ENCODE measurements at places on chromosomes 12 and 14. TPM values are rescaled to one million over a fixed set of nuclear protein-coding genes. Genes with fewer than 3 reads are reported as not detected.
A peak's percentile ranks its signal among the peaks of the same experiment; 100 is the strongest.

DNA sequence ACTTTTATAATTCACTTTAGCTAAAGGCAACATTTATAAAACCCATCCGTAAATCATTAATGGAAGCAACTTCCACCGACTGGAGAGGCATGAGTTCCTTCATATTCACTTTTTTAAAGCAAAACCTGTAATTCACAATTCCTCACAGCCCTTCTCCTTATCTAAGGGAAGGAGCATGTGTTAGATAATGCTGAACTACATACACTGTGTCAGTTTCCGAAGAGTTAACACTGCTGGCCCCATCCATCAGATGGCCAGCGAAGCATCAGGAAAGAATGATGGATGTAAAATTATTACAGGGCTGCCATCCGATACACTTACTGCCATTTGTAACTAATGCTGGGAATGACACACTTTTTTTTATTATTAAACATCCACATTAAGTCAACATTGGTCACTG, 392.8 kb downstream of the SOX5 start:
- no peaks in the 10 kb centered on the region for H3K4me1 ChIP-seq
- no peaks in the 10 kb centered on the region for H3K27me3 ChIP-seq
- no peak overlapping the region for H3K4me3 ChIP-seq
- no peaks in the 10 kb centered on the region for H3K36me3 ChIP-seq

- no peaks in the 10 kb centered on the region for H3K4me1 ChIP-seq
- H3K27me3 ChIP-seq = no peaks in the 10 kb centered on the region
- no peak overlapping the region for H3K27ac ChIP-seq
- no peak for DNase-seq
- H3K36me3 ChIP-seq = no peaks in the 10 kb centered on the region
Measured at GRCh38 chr14:64777461-64777860, 73.2 kb downstream of the PLEKHG3 start.

DNA sequence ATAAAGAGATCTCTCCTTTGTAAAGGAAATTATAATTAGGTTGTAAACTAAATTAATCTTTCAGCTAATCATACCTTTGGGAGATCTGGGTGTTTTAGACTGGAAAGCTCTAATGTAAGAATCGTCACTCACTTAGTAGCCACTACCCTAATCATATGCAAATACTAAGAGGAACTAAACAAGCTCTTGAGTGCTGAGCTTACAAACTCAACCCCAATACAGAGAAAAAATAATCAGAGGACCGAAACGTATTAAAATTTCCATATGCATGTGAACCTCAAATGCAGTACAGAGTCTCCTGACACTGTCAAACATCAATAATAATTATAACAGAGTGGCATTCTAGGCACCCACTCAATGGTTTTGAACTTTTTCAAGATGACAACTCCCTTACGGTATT, 235.3 kb upstream of the FOXN3 start:
- H3K27ac ChIP-seq = no peak overlapping the region
- H3K36me3 ChIP-seq = no peaks in the 10 kb centered on the region
- H3K4me1 ChIP-seq = no peaks in the 10 kb centered on the region
- H3K27me3 ChIP-seq = no peaks in the 10 kb centered on the region
- no peak for DNase-seq

DNA sequence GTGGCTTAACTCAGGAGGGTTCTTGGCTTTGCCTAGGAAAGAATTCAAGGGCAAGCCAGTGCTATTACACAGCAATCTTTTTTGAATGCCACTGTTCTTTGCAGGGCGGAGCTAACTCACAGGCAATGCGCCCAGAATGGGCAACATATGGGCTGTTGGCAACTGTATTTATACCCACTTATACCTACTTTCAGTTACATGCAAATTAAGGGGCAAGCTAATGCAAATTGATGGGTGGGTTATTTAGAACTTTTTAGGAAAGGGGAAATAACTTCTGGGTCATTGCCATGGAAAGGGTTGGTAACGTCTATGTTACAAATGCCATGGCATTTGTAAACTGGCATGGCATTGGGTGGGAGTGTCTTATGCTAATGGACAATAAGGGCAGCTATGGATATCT, 85.4 kb downstream of the C12orf50 start:
- H3K27ac ChIP-seq = no peak overlapping the region
- H3K4me3 ChIP-seq = no peak overlapping the region
- no peaks in the 10 kb centered on the region for H3K4me1 ChIP-seq
- no peak for DNase-seq
- H3K27me3 ChIP-seq = no peaks in the 10 kb centered on the region
- H3K36me3 ChIP-seq = no peaks in the 10 kb centered on the region

GRCh38 chr12:93745286-93745685, 68.1 kb downstream of the CRADD start:
- H3K27ac ChIP-seq = no peak overlapping the region
- no peaks in the 10 kb centered on the region for H3K27me3 ChIP-seq
- no peak overlapping the region for H3K4me3 ChIP-seq
- peaks cover 8% of the 10 kb centered on the region for H3K4me1 ChIP-seq

- no peak overlapping the region for H3K4me3 ChIP-seq
- no peak overlapping the region for H3K27ac ChIP-seq
- no peak for DNase-seq
- no peaks in the 10 kb centered on the region for H3K27me3 ChIP-seq
- H3K36me3 ChIP-seq = no peaks in the 10 kb centered on the region
Measured at GRCh38 chr12:68180792-68181744, 21.5 kb upstream of the IFNG start.

DNA sequence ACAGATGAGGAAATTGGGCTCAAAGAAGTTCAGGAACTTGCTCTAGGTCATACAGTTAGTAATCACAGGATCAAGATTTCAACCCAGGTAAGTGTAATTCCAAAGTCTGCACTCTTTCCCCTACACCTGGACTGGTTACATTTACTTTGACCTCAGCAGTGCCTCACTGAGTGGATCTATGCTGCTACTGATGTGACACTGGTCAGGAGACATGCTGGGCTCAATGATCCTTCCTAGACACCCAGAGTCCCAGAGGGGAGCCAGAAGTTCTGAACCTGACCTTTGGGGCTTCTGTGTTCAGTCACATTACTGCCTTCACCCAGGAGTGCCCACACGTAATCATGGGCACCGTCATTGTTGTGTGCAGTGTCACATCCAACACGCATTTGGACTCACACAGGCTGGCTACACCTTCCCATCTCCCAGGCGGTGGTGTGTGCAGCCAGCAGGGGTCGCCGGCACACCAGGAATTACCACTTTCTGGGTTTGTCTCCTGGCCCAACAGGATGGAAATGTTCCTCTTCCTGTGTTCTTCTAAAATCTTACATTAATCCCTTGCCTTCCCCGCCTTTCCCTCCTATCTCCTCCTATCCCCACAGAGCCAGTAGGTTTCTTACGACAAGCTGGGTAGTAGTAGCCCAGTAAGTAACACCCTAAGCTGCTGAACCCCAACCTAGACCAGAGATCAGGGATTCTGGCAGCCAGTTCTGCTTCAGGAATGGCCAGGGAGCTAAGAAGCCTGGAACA, 25.6 kb downstream of the CALCOCO1 start:
- no peak overlapping the region for H3K27ac ChIP-seq
- H3K4me1 ChIP-seq = no peaks in the 10 kb centered on the region
- no peaks in the 10 kb centered on the region for H3K36me3 ChIP-seq
- H3K4me3 ChIP-seq = no peak overlapping the region

DNA sequence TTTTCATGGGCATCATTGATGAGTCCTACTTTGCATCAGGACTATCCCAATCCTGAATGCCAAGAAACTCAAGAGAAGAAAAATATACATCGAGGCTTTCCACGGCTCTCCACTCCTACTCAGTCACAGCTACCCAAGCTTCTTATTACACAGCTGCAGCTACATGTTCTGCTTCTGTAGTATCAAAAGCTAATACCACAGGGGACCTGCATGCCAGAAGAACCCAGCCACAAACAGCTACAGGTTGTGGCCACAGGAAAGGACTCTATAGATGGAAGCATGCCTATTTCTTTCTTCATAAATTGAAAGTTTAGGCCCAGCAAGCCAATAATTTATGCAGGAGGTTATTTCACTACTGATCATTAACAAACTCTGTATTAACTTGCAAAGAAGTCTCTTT, 209.7 kb upstream of the EGLN3 start:
- H3K36me3 ChIP-seq = no peaks in the 10 kb centered on the region
- H3K4me1 ChIP-seq = no peaks in the 10 kb centered on the region
- no peaks in the 10 kb centered on the region for H3K27me3 ChIP-seq
- no peak overlapping the region for H3K27ac ChIP-seq
- no peak overlapping the region for H3K4me3 ChIP-seq

The RNASE1 gene
- total RNA-seq = 182 TPM

The REP15 gene
- 4.8 TPM for total RNA-seq

The LYZ gene
- total RNA-seq = not detected

DNA sequence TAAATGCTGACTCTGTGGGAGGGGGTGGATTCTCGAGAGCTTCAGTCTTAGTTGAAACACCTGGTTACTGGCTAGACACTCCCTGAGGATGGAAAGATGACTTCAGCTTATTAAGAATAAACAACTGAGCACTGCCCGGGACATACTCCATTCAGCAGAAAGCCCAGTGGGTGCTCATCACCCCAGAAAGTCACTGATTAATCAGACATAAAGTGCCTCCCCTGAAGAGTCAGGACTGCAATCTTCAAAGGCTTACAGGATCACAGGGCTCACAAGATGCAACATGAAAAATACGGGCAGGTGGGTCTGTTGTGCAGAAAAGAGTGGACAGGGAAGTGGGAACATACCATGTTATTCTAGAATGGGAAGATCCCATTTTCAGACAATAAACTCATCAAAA, 207.0 kb downstream of the CALM1 start:
- H3K36me3 ChIP-seq = no peaks in the 10 kb centered on the region
- peaks cover 3% of the 10 kb centered on the region for H3K4me1 ChIP-seq
- no peak for DNase-seq
- H3K27ac ChIP-seq = no peak overlapping the region
- H3K27me3 ChIP-seq = no peaks in the 10 kb centered on the region

The PROX2 gene
- total RNA-seq = not detected

DNA sequence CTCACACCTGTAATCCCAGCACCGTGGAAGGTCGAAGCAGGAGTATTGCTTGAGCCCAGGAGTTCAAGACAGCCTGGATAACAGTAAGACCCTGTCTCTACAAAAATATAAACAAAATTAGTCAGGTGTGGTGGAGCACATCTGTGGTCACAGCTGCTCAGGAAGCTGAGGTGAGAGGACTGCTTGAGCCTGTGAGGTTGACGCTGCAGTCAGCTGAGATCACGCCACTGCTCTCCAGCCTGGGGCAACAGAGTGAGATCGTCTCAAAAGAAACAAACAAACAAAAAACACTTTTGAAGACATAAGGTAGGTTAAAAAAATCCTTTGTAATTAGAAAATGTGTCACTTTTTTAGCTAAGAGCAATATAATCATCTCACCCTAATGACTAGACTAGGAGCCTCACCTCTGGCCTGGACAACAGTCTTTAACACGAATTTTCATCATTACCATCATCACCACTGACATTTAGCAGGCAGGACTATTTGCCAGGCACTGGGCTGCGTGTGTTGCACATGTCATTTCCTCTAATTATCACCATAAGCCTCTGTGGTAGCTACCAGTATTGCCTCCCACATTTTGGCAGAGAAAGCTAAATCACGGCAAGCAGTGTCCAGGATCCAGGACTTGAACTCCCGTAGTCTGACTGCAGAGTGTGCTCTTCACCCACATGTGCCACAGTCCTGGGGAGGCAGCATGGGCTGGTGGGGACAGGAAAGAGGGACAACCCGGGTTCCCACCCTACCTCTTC, 4.6 kb upstream of the SYCP3 start:
- no peak overlapping the region for H3K27ac ChIP-seq
- no peaks in the 10 kb centered on the region for H3K36me3 ChIP-seq
- no peaks in the 10 kb centered on the region for H3K27me3 ChIP-seq
- no peaks in the 10 kb centered on the region for H3K4me1 ChIP-seq
- H3K4me3 ChIP-seq = no peak overlapping the region
- no peak for DNase-seq

The TCL1A gene
- total RNA-seq = not detected

The LUM gene
- total RNA-seq = 1.9 TPM

The RNU6-8 gene
- total RNA-seq = not detected

GRCh38 chr14:20630340-20631022, 11.0 kb downstream of the OR6S1 start:
- H3K36me3 ChIP-seq = no peaks in the 10 kb centered on the region
- peaks cover 31% of the 10 kb centered on the region for H3K27me3 ChIP-seq
- H3K27ac ChIP-seq = no peak overlapping the region
- peaks cover 34% of the 10 kb centered on the region for H3K4me1 ChIP-seq
- H3K4me3 ChIP-seq = peak overlapping the region; percentile 61

DNA sequence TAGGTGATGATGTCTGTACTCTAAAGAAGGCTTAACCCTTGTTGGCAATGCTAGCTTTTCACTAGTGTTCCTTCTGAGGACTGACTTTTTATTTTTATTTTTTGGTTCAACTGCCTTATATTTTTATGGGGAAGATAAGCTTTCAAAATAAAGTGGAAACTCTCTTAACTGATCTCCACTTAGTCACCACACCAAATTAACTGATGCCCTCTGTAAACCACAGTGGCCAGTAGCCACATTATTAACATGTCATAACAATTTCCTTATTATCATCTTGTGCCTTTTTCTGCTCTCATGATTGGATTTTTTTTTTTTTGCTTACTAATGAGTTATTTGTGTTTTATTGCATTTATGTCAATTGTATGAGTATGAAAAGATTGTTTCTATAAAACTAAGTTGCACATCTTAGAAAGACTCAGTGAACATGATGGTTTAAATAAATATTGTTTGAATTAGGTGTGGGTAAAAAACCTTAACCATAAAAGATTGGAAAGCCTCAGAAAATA, 56.9 kb downstream of the SCFD1 start:
- H3K4me3 ChIP-seq = no peak overlapping the region
- no peaks in the 10 kb centered on the region for H3K27me3 ChIP-seq
- no peak overlapping the region for H3K27ac ChIP-seq
- DNase-seq = no peak

The STON2 gene
- not detected for total RNA-seq

The GRIP1 gene
- 1.2 TPM for total RNA-seq

Data from endothelial cell of umbilical vein (primary cell).